ENCODE measurements at places on chromosomes 12 and 14. TPM values are rescaled to one million over a fixed set of nuclear protein-coding genes. Genes with fewer than 3 reads are reported as not detected.

- no peak for DNase-seq
Observed at GRCh38 chr14:77338302-77338701, 17.5 kb downstream of the GSTZ1 start.

DNA sequence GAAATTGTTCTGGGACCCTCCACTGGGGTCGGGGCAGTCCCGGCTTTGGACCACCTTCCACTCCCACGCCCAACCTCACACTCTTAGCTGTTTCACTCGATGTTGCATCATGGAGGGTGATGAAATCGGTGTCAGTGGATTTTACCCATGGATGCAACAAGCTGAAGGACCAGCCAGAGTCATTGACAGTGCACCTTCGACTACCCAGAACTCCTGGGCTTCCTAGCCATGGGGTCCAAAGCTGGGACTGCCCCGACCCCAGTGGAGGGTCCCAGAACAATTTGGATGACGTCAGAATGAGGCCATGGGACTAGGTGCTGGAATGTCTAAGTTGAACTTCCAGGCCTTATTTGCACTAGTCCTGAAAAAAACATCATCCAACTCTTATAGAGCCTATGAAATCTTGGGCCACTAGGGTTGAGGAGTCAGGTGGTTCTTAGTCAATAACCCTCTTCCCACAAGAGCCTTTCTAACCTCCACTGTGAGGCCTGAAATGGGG lies 882 bp upstream of the IL23A start:
- no peak for DNase-seq

- DNase-seq, result no peak
Observed at GRCh38 chr12:131027876-131028586, 74.3 kb downstream of the ADGRD1 start.

GRCh38 chr12:6839482-6840201 lies 1.1 kb upstream of the GNB3 start:
- DNase-seq, result no peak

Gene IL31
- 0.87 TPM for total RNA-seq
